Large intestine (tissue), 12 donors: ENCODE measurements at places on chromosomes 6 and 20. TPM values are rescaled to one million over a fixed set of nuclear protein-coding genes. Genes with fewer than 3 reads are reported as not detected.
A peak's percentile ranks its signal among the peaks of the same experiment; 100 is the strongest.

OR2J3 gene
- polyA plus RNA-seq = not detected

- H3K27me3 ChIP-seq = no peaks in the 10 kb centered on the region
- H3K27ac ChIP-seq = peak overlapping the region; percentile 93
- peak overlapping the region; percentile 66 for H3K4me3 ChIP-seq
- no peaks in the 10 kb centered on the region for H3K36me3 ChIP-seq
These were observed 405 bp downstream of the RALGAPA2 start for GRCh38 chr20:20712004-20712473.

- peaks cover 50% of the 10 kb centered on the region for H3K4me1 ChIP-seq
- no peak overlapping the region for H3K4me3 ChIP-seq
- no peak for DNase-seq
- H3K27me3 ChIP-seq = no peaks in the 10 kb centered on the region
- H3K27ac ChIP-seq = no peak overlapping the region
- H3K36me3 ChIP-seq = no peaks in the 10 kb centered on the region
These were observed 36.2 kb downstream of the SNX5 start for GRCh38 chr20:17932396-17932795.

TXNDC5 gene
- 96.3 TPM for polyA plus RNA-seq

GRCh38 chr6:33908025-33908424 lies 104.2 kb upstream of the MLN start:
- H3K4me1 ChIP-seq = peaks cover 45% of the 10 kb centered on the region
- H3K4me3 ChIP-seq = no peak overlapping the region
- H3K27ac ChIP-seq = peak overlapping the region; percentile 34
- no peaks in the 10 kb centered on the region for H3K36me3 ChIP-seq

SAMD3 gene
- 3.6 TPM for polyA plus RNA-seq

PROKR2 gene
- polyA plus RNA-seq = not detected
